Activated CD8-positive, alpha-beta memory T cell treated with anti-CD3 and anti-CD28 coated beads for 4 hours (primary cell): ENCODE measurements at places on chromosomes 4 and X.

GRCh38 chrX:111095974-111096895, at the start of gene PAK3:
Gene PAK3 (plus strand): TSS chrX:111096191. CDS start chrX:111123104, 26,913 bp downstream.
- no peak for DNase-seq

GRCh38 chrX:124395145-124395880, 49.0 kb downstream of the SH2D1A start:
- no peak for DNase-seq

GRCh38 chr4:168028568-168028967, 63.8 kb upstream of the ANXA10 start:
- DNase-seq: no peak

DNA sequence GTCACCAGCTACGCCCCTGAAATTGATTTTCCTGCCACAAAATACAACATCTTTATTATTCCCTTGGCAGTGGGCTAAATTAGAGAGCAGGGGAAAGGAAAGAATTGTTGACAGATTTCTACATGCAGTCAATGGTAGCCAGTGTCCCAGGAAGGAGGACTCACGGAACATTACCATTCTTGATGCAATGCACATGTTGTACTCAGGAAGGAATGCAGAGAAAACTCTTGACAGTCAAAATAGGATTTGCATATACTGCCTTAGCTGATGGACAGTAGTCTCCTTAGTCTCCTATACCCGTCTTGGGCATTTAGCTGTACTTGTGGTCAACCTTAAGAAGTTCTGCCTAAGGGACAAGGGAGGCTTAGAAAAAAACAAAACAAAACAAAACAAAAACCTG, 158.0 kb upstream of the GYPA start:
- no peak for DNase-seq

- no peak for DNase-seq
Observed at GRCh38 chr4:42927946-42928345, 35.4 kb downstream of the GRXCR1 start.

DNA sequence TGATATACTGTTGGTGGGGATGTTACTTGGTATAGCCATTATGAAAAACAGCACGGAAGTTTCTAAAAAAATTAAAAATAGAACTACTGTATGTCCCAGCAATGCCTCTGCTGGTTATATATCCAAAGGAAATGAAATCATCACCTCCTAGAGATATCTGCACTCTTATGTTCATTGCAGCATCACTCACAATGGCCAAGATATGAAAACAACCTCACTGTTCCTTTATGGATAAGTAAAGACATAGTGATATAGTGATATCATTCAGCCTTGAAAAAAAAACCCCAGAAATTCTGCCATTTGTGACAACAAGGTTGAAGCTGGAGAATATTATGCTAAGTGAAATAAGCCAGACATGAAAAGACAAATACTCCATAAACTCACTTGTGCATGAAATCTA, 543.8 kb upstream of the SLIT2 start:
- DNase-seq: no peak

- no peak for DNase-seq
Observed at GRCh38 chr4:123325241-123325681, 71.3 kb upstream of the SPRY1 start.

DNA sequence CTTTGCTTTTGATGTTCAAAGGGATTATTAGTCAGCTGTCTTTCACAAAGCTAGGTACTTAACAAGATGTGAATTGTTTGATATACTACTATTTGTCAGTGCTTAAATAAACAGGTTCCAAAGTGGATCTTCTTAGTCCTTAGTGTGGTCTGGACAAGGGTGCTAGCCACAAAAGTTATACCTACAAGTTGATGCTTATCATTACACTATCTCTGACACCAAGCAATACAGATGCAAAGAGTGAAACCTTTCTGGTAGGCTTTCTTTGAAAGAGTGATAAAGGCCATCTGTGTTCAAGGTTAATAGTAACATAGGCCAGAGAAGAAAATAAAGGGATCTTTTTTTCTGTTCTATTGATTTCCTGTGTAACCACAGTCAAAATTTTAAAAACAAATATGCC, 12.2 kb upstream of the RBPJ start:
- no peak for DNase-seq

DNA sequence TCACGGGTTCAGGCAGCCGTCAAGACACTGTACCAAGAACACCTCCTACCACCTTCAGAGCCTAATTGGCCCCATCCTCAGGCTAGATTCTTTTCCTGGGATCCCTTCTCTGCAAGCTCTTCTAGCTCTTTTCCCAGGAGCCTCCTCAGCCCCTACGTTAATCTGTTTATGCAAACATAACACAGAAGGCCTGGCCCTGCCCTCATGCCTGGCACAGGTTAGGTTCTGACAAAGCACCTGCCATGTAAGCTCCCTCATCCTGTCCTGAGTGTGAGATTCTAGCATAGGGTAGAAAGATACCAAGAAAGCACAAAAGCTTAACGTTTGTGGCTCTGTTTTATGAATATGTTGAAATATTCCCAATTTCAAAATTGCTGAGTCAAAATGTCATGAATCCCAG, 93.6 kb downstream of the IRF2 start:
- DNase-seq: no peak

- no peak for DNase-seq
Observed at GRCh38 chr4:33088713-33089112, 2368.5 kb downstream of the PCDH7 start.

DNA sequence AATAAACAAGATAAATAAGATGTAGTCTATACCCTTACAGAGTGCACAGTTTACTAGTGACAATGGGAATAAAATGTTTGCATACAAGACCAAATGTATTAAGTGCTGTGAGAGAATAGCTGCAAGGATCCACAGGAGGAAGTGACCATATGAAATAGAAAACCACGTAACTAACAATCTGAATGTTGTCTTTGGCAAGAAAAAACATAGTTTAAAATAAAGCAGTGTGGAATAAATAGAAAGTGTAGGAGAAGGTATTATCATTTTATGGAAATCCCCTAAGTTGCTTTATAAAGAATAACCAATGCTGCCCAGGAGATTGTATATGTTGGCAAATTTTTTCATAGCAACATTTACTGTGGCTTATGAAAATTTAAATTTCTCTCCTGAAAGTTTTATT, 116.1 kb downstream of the PCDH7 start:
- DNase-seq: no peak

GRCh38 chr4:138595171-138595570, 353.0 kb upstream of the SLC7A11 start:
- no peak for DNase-seq

GRCh38 chrX:123846577-123847038, 13.2 kb upstream of the XIAP start:
- DNase-seq: no peak

DNA sequence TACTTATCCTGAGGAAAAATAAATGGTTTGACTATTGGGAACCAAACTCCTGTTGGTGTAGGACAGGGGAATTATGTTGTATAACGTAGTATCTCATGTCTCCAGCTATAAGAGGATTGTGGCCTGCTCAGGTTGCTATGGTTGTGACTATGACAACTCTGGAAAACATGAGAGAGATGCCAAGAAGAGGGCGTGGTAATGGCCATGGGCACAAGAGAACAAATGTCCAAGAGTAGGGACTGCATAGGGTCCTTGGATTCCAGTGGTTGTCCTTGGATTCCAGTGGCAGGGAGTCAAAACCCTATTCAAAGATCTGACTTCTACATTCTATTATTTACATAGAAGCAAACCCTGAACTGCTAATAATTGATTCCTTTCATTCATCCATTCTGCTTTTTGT, 6.8 kb upstream of the MOB1B start:
- no peak for DNase-seq

DNA sequence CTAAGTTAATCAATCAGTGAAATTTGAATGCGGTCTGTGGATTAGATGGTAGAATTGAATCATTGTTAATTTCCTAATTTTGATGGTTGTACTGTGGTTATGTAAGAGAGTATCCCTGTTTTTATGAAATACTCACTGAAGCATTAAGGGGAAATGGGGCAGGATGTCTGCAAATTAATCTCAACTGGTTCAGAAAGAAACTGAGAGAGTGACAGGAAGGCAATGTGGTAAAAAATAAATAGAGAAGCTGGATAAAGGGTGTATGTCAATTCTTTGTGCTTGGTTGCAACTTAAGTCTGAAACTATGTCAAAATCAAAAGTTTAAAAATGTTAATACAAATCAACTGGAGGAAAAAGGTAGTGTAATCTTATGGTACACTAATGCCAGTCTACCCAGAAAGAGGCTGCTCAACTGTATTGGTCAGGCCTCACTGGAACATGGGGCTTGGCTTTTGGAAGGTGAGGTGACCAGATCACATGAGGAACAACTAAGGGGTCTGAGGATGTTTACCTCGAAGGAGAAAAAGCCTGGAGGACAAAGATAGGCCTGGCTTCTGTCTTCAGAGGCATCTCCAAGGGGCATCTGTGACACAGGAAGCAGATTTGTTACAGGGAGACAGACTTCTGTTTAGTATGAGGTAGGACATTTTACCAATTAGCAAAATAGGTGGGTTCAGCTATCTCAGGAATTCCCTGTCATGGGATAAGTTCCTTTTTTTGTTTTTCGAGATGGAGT, 83.1 kb downstream of the DLG3 start:
- DNase-seq: no peak

DNA sequence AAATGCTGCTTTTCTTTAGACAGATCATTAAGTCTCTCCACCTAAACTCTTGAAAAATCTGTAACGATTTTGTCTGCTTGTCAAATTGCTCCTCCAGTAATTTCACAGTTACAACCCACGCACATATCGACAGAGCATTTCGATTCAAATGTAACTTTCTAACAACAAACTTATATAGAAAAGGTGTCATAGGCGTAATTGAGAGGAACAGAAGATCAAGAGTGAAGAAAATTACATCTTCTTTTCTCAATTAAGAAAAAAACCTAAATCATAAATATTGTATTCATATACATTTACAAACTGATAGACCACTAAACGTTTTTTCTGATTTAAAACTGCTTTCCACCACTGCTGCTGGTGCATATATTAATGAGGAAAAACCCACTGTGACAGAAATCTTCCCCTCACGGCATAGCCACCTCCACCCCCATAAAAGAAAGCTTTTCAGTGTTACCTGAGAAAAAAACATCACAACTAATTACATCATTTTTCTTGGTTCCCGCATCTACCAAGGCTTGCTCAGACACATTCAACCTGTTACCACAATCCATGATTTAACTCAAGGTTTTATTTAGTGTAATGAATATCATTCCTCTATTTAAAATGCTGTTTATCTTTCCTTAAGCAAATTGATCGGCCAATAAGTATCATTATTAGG, 1.9 kb downstream of the GPM6A start:
- no peak for DNase-seq

DNA sequence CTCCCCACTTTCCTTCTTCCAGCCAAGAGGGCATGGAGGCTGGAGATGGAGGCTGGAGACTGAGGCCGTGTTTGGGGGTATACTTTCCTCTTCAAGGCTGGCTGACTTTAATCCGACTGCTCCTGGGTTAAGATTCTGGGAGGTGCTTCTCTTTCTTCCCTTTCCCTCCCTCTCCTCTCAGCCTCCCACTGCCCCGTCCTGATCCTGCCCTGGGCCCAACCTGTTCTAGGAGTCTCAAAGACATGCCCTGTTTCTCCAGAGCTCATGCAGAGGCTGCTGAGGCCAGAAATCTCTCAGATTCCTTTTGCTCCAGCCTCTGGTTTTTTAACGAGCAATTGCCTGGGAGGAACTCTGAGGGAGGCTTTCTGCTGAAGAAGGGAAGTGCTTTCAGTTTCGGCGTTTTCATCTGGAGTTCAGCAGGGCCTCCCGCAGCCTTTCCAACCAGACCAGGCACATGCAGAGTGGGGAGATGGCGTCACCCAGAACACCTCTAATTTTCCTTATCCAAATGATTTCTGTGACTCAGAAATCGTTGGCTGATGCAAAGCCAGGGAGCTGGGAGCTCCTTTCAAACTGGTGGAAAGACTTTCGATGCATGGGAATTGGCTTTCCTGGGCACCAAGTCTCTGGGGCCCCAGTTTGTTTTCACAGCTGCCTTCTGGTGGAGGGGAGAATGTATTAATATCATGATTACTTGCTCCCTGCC, 34.5 kb upstream of the FAM9C start:
- DNase-seq: no peak

DNA sequence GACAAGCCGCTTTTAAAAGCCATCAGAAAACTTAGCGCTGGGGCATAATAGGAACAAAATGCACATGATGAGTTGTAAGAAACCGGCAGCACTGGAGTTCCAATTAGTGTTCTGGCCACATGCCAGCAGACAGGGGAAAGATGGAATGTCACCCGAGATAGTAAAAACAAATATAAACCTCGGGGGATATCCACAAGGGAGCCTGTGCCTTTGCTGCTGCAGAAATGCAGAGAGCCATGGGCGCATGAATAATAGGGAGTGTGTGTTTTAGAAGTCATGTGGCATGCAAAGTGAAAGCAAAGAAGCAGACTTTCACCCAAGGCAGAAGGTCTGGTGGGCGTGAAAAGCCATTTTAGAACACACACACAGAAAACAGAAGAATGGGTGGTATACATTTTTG, 19.1 kb downstream of the GPRASP3 start:
- no peak for DNase-seq

DNA sequence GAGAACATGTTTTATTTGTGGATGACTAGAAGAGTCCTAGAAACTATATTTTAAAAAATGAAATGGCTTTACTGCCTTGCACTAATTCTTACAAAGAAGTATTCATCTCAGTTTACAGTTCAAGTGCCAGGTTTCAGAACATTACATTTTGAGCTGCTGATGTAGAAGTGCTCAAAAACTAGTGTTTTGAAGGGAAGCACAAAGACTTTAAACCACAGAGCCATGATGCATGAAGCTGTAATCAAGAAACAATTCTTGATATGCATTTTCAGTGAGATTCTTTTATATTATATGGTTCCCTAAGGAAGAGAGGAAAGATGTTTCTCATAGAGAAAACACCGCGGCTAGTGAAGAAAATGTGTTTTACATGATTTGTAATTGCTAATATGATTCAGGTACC, 1163.0 kb downstream of the RAPGEF2 start:
- no peak for DNase-seq

- DNase-seq: no peak
Observed at GRCh38 chr4:11847167-11847566, 418.5 kb upstream of the HS3ST1 start.

DNA sequence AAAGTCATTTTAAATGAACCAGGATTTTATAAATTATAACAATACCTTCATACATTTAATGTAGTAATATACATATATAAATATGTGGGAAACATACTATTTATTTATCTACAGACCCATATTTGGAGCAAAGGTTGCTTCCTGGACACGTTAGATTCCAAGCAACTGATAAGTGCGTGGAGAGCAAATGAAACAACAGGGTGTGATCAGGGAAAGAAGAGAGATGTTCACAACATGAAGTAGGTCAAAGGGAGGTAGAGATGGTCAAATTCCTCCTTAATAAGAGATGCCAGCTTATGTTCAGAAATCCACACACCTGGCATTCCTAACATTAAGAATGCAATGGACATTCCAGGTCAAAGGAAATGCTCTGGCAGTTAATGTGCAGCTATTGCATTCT, 53.1 kb upstream of the HPGD start:
- no peak for DNase-seq

DNA sequence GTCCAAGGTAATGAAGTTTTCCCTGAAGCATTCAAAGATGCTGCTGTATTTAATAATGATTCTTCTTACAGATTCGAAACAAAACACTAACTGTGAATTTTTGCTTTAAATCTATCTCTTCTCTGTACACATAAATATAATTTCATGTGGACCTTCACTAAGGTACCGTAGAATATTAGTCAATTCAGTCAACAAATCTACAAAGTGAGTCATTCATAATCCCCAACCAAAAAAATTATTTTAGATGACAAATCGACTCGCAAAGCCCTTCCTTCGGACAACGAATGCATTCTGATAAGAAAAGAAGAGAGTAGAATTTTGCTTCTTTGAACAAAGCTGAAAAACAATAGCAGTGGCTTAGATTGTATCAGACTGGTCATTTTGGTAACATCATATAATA, 95.7 kb downstream of the PRDM5 start:
- no peak for DNase-seq
